RPMI7951 (cell line): ENCODE measurements at places on chromosomes 6 and 20.

DNA sequence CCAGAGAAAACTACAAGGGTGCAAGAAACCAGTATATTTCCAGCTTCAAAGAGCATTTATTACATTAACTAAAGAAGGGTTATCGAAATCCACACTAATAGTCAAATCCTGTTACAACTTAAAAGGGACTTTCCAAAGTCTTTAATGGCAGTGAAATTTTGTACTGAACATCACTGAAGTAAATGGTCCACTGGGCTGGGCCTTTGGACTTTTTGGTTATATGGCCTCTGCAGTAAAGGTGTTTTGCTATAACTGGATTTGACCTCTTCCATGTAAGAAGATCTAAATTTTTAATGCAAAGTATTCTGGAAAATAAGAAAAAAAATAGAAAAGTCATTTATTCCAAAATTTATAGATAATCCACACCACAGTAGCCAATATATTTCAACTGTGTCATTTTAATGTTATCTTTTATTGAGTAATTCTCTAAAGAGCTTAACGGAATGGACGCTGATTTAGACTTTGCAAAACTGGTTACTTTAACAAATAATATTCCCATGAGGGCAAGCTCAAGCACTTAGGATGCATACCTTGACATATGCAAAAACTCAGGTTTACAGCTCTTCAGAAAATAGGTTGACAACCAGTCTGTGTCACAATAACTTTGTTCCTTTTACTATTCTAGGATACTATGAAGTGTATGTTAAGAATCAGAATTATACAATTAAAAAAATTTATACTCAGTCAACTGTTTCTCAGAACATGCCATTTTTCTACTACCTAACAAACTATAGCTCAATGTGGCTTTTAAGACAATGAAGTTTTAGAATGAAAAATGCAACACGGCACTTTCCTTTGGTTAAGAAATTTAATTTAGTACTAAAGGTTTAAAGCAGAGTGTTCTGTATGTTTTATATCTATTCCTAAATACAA lies 7.0 kb downstream of the RBM39 start:
- no peak for DNase-seq

GRCh38 chr6:159828074-159828473 lies 28.0 kb downstream of the PNLDC1 start:
- no peak for DNase-seq

DNA sequence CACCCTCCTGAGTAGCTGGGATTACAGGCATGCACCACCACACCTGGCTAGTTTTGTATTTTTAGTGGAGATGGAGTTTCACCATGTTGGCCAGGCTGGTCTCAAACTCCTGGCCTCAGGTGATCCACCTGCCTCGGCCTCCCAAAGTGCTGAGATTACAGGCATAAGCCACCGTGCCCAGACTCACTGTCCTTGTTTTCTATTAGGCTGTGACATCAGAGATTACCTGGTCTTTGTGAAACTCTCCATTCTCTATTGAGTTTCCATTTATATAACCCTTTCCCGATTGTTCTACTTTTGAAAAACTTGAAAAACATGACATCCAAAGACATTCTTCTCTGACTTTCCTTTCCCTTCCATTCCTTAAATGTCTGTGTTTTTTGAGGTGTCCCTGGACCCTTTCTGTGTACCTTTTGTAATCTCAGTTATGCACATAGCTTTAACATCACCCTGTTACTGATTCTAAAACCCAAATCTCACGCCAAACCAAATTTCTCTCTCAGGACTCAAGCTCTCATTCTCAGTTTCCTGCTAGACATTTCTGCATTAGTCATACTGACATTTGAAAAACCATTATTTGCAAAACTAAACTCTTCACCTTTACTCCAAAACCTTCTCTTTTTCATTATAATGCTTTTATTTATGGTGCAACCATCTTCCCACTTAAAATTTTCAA lies 137.0 kb downstream of the KHDC1L start:
- no peak for DNase-seq

- peak; percentile 90 for DNase-seq
Measured at GRCh38 chr6:52877168-52877567, 32.3 kb downstream of the GSTA3 start.

- no peak for DNase-seq
Measured at GRCh38 chr6:64257586-64257985, 622.0 kb downstream of the PHF3 start.

- peak; percentile 68 for DNase-seq
Measured at GRCh38 chr20:40962733-40963504, 65.7 kb upstream of the TOP1 start.

- DNase-seq = no peak
Measured at GRCh38 chr6:47481806-47482205, 4.2 kb downstream of the CD2AP start.

DNA sequence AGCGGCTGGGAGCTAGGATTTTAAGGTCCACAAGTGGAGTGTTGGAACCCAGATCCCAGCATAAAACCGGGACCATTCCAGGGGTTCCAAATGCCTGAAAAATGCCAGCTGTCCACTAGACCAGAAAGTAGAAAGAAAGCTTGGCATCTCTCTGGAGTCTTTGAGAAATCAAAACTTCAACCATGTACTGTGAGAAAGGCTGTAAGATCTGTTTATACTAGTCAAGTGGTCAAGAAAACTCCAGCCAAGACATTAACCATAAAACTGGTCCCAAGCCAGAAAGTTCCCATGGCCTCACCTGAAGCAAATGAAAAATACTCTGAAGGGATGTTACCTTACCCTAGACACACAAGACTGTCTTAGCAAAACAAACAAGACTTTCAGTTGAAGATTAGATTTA lies 112.6 kb downstream of the DCDC2 start:
- DNase-seq = no peak

- no peak for DNase-seq
Measured at GRCh38 chr6:124368131-124368530, 564.5 kb downstream of the NKAIN2 start.

DNA sequence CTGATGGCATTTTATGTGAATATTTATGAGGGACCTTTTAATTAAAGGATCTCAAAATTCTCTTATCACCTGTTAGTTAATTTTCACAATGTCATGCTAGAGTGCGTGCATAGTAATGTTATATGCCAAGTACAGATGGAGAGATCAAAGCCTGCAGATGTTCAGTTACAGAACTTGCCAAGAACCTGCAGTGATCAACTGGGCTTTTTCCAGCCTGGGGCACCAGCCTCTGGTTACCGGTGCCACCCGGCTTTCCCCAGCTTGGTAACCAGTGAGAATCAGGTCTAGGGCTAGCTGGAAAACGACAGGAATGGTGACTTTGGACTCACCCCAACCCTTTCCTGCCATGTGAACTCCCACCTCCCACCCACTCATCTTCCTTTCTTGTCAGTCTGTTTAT lies 91.8 kb downstream of the CAP2 start:
- DNase-seq = no peak

DNA sequence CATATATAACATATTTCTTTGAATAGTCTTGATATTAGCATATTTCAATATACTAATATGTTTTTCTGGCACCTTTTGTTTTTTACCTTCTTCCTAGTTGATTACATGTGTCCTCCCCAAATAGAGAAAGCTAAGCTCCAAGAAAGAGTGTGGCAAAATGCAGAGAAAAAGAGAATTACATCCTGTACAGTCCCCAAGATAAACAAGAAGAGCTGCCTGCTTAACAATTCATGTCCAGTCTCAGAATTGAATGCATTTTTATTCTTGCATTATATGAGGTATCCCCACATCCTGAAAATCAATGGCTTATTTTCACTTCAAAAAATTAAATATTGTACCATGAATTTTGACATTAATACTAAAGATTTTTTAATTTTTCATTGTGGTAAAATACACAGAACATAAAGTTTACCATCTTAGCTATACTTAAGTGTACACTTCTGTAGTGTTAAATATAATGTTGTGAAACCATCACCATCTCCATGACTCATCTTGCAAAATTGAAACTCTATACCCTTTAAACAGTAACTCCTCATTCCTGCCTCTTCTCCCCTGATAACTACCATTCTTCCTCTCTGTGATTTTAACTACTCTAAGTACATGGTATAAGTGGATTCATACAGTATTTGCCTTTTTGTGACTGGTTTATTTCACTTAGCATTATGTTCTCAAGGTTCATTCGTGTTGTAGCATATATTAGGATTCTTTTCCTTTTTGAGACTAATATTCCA lies 490.3 kb downstream of the COL12A1 start:
- DNase-seq = peak; percentile 34

DNA sequence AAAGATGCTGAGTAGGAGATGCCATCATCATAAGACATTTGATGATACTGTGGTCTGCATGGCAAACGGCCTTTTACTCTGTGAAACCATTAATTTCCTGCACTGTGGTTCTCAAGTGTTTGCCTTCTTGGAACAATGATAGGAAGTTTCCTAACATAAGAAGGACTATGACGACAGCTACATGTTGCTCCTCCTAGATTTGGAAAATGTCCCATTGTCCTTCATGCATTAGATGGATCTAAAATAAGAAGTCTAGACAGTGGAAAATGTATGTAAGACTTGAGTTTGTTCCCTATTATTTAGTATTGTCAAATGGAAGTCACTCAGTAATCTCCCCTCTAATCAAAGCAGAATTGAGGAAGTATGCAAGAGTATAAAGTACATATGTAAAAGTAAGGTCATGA lies 98.5 kb upstream of the TMEM170B start:
- DNase-seq = no peak

GRCh38 chr6:52931351-52931750 lies 21.9 kb upstream of the GSTA3 start:
- no peak for DNase-seq

- peak; percentile 99 for DNase-seq
Measured at GRCh38 chr6:156427345-156427744, 349.8 kb upstream of the ARID1B start.

- peak; percentile 36 for DNase-seq
Measured at GRCh38 chr6:30100585-30101443, 12.1 kb downstream of the TRIM31 start.

- DNase-seq = no peak
Measured at GRCh38 chr20:25005661-25006060, 13.1 kb upstream of the APMAP start.

DNA sequence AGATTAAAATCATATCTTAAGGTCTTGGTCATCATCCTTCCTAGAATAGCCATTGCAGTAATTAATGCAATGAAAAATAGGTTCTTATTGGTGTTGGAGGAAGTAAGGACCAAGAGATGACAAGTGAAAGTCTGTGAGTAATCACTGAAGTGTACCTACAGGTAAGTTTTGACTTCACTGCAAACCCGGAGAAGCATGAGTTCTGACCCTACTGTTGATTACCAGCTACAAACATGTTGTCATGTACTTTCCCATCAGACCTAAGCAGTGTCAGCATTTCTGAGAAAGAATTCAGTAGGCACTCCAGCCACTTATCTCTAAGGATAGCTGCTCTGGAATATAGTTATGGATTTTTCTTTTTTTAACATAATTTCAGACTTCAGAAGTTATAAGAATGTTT lies 280.9 kb downstream of the ZFAND3 start:
- no peak for DNase-seq

- DNase-seq = no peak
Measured at GRCh38 chr6:35484921-35485392, 11.9 kb downstream of the TEAD3 start.

- DNase-seq = peak; percentile 16
Measured at GRCh38 chr6:42140032-42140431, 2.4 kb downstream of the C6orf132 start.
